ENCODE measurements at places on chromosomes 6 and 20.

DNA sequence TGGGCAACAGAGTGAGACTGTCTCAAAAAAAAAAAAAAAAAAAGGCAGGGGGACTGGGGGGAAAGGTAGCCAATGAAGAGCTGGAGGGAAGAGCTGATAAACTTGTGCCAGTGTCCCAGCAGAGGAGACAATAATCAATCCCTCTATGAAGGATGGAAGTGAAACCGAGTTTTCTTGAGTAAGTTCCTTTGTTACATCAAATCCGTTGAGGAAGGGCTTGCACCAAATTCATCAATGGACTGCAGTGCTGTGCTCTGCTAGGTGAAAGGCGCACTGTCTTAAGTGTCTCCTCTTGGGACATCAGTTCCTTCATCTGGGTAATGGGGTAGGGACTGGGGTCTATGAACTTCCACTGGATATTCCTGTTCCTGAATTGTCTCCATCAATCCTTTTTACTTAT is 3.0 kb upstream of the CRIP3 start:
- DNase-seq: no peak

DNA sequence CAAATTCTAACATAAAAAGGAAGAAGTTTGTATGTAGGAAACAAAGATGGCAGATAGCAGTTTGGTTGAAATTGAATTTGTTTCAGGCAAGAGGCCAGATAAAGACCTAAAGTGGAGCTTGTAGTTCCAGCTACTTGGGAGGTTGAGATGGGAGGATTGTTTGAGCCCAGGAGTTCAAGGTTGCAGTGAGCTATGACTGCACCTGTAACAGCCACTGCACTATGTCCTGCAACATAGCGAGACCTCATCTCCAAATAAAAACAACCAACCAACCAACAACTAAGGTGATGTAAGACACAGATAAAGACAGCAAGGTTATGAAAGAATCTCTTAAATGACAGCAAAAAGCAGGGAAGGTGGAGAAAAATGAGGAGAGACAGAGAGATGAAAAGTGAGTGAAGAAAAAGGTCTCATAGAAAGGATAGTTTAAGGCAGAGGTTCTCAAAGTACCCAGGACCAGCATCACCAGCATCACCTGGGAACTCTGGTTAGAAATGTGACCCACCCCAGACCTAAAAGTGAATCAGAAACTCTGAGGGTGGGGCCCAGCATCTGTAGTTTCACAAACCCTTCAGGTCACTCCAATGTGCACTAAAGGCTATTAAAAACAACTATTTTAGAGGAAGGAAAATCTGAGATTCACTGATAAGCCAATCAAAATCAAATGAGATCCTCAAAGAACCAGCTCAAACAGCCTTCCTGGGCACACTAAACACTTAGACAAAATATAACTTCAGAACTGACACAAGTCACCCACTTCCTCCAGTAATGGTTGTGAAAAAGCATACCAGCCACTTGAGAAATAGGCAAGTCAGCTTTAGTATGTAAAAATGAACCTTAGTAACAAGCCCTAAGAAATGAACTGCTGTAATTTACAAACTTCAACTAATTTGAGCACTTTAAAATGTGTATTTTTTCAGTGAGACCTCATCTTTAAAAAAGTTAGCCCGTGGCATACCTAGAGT is 57.6 kb downstream of the FAM184A start:
- no peak for DNase-seq

GRCh38 chr6:34788111-34788510 is 3.8 kb upstream of the BLTP3A start:
- no peak for DNase-seq

GRCh38 chr20:44736170-44737021 is 9.3 kb upstream of the KCNK15 start:
- DNase-seq: no peak

- no peak for DNase-seq
Measured at GRCh38 chr6:89200706-89201215, 16.4 kb downstream of the GABRR1 start.

DNA sequence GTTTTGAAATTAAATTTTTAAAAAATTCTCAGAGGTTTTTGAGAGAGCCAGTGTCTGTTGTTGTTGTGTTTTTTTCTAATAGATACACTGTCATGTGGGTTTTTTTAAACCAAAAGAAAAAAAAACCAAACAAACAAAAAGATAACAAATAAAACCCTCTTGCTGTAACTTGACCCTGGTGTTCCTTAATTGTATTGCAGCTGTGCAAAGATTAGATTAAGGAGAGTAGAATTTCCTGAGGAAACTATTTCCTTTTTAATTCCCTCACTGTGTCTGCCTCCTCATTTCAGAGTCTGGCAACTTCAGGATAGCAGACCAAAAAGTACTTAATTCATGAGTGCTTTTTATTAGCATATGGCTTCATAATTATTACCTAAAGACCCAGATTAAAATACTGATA is 281.9 kb downstream of the EPM2A start:
- no peak for DNase-seq

DNA sequence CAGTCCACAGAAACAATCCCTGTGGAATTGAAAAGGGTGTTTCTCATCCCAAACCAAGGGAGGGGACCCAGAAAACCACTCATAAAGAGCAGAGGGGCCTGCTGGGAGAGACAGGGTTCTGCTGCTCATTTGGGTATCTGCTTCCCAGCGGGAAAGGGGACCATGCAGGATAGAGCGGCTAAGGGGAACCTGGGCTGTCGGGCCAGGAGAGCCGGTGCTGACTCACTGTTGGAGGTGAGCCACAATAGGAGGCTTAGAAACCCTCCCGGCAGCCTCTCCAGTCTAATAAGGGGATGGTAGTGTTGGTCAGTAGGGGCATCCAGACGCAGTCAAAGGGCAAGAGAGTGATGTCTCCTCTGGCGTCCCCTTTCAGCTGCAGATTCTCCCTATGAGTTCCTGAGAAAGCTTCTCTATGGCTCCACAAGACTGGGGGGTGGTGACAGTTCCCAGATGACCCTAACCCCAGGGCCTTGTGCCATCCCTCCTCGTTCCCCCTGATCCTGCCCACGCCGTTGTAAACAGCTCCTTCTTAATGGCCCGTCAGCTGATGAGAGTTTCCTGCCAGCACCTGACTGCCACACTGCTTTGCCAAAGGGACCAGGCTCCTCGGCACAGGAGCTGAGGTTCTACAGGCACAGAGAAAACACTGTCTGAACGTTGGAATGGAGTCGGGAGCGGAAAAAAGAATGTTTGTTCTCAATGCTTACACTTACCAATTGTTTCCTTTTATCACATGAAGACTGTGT is 646.1 kb upstream of the DEFB115 start:
- no peak for DNase-seq

GRCh38 chr20:18377896-18378481 is 88.8 kb downstream of the DZANK1 start:
- DNase-seq: no peak

GRCh38 chr6:131183427-131184095 is 48.3 kb downstream of the AKAP7 start:
- DNase-seq: no peak

GRCh38 chr20:15938847-15939246 is 634.4 kb downstream of the KIF16B start:
- no peak for DNase-seq

- no peak for DNase-seq
Measured at GRCh38 chr6:126227833-126228702, 111.8 kb upstream of the CENPW start.

- no peak for DNase-seq
Measured at GRCh38 chr20:63122626-63123025, 93.3 kb downstream of the YTHDF1 start.

Data from stimulated activated CD8-positive, alpha-beta memory T cell treated with anti-CD3 and anti-CD28 coated beads, Interleukin-15, amount 100 ng/mL, for 1 hour (primary cell).